ENCODE measurements at places on chromosomes 16 and 17.

- no peak for DNase-seq
Measured at GRCh38 chr16:4523686-4524085, 14.9 kb downstream of the CDIP1 start.

- DNase-seq, result no peak
Measured at GRCh38 chr16:72910381-72910780, 137.5 kb downstream of the ZFHX3 start.

- DNase-seq, result no peak
Measured at GRCh38 chr16:7509963-7510601, 177.4 kb downstream of the RBFOX1 start.

GRCh38 chr17:65743308-65743655 is 181.8 kb upstream of the AXIN2 start:
- no peak for DNase-seq

DNA sequence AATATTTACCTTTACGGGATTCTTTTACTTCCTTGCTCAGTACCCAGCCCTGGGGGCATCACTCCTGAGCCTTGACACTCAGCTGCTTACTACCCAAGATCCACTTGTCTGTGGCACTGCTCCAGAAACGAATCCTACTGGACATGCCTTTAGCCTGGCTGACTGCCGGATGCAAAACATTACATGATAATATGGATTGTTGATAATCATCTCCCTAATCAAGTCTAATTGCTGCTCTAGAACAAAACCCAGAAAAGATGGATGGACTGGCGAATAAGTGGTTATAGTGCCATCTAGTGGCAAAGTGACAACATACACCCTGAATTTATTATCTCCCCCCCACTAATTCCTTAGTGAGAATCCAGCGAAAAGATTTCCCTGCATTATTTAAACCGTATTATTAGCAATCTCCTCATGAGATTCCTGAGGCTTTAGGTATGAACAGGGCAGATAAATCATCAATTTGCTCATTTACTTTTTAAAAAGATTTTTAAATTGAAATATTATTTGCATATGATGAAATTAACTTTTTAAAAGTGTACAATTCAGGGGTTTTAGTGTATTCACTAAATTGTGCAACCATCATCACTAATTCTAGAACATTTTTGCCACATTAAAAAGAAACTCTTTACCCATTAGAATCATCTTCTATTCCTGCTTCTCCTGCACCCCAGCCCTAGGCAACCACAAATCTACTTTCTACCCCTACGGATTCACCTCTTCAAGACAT is 61.6 kb downstream of the RGS9 start:
- no peak for DNase-seq

- no peak for DNase-seq
Measured at GRCh38 chr17:64535357-64535756, 28.6 kb downstream of the CEP95 start.

DNA sequence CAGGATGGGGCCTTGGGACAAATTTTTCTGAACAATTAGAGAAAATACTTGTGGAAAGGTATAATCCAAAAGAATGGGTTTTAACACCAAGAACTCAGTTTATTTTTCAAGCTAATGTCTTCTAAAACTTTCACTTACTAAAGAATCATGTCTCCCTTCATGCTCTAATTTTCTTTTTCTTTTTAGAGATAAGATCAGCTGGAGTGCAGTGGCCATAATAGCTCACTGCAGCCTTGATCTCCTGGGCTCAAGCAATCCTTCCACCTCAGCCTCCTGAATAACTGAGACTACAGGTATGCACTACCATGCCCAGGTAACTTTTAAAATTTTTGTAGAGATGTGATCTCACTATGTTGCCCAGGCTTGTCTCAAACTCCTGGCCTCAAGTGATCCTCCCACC is 5.5 kb downstream of the OR4D1 start:
- no peak for DNase-seq

DNA sequence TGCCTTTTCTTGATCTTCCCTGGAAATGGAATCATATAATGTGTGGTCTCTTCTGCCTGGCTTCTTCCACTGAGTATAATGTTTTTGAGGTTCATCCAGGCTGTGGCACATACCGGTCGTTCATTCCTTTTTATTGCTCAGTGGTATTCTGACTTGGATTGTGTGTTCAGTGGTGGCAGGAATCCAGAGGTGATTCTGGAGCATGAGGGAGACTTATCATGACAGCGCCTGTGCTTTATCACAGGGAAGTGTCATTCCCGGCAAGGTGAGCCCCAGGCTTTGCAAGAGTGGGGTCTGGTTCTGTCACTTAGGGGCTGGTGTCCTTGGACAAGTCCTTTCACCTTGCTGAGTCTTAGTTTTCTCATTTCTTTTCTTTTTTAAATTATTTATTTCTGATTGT is 53.0 kb downstream of the IRX3 start:
- no peak for DNase-seq

- no peak for DNase-seq
Measured at GRCh38 chr16:77158293-77158692, 32.7 kb upstream of the MON1B start.

DNA sequence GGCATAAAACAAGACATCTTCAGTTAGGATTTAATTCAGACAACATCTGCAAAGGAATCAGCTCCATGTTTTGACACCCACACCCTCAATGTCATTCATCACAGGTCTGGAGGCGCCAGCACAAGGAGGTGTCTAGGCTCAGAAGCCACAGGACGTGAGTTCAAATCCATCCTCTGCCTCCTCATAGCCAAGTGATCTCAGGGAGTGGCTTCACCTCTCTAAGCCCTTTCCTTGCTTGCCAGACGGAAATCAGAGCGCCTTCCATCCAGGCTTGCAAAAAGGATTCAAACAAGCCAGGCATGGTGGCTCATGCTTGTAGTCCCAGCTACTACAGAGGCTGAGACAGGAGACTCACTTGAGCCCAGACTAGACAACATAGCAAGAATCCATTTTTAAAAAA is 84.6 kb downstream of the GSG1L start:
- DNase-seq, result no peak

- DNase-seq, result no peak
Measured at GRCh38 chr16:86986136-86986535, 331.1 kb downstream of the C16orf95 start.

DNA sequence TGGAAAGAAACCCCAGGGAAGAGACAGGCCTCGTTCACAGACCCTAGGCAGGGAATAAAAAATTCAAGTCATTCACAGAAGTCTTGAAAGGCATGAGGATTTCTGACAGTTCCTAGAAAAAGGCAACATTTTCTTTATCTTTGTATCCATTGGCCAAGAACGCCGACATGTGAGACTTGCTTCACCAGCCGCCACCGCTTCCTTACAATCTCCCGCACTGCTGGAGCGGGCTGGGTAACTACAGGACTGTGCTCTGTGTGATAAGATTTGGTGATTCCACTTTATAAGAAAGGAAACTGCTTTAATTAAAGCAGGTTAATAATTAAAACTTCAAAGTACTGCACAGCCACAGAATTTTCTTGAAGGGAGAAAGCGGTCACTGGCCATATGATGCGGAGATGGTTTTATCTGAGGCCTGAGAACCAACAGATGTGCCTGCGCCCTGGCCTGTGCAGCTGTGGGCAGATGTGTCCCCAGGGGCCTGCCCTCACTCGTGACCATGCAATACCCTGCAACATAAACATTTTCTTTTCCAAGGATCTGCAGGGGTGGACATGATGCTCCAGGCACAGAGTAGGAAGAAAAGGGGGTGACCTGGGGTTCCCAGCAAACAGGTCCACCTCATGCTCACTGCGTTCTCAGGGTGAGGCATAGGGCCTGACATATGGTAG is 13.0 kb upstream of the LGALS3BP start:
- no peak for DNase-seq

DNA sequence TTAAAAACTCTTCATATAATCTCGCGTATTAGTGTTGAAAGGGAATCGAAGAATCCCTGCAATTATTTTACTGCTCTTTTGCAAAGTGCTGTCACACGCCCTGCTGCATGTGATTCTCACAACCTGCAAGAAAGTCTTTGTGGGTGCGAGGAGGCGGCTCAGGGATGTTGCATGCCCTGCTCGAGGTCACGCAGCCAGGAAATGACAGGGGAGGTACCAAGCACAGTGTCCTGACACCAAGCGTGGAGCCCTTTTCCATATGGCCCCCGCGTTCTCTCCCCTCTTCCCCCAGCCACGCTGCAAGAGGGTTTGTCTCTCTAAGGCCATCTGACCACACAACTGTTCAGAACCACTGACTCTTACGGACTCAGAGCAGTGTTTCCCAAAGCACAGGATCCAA is 37.6 kb downstream of the OR3A1 start:
- DNase-seq, result no peak

DNA sequence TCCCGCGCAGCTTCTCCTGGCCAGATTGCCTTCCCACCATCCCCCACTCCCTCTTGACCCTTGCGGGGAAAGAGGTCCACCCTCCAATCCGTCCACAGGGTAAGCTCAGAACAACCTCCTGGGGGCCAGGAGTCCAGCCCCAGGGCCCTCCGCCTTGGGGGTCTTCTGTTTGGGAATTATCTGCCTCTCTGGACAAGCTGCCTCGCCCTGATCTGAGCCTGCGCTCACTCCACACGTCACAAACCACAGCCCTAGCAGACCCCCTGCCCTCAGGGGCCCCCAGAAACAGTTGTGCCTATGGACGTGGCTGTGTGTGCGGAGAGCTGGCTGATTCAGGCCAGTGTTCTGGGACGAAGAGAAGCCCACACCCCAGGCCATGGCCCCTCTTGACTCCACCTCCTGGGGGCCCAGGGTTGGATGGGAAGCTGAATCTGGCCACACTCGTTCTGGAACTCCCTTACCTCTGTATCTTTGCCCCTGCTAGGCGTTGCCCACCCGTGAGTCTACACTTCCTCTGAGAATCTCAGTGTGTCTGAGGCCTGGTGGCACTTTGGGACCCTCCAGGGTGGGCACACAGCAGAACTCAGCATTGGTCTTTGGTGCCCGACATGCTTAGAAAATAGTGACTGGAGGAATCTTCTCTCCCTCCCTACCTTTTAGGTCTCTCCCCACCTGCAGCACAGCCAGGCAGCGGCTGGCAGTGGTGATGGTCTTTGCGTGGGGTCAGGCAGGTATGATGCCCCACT is 119.9 kb upstream of the SMURF2 start:
- DNase-seq, result no peak

GRCh38 chr16:65889533-65889966 is 476.9 kb upstream of the CDH5 start:
- no peak for DNase-seq

GRCh38 chr17:82898976-82899514 is 59.2 kb upstream of the ZNF750 start:
- DNase-seq, result no peak

DNA sequence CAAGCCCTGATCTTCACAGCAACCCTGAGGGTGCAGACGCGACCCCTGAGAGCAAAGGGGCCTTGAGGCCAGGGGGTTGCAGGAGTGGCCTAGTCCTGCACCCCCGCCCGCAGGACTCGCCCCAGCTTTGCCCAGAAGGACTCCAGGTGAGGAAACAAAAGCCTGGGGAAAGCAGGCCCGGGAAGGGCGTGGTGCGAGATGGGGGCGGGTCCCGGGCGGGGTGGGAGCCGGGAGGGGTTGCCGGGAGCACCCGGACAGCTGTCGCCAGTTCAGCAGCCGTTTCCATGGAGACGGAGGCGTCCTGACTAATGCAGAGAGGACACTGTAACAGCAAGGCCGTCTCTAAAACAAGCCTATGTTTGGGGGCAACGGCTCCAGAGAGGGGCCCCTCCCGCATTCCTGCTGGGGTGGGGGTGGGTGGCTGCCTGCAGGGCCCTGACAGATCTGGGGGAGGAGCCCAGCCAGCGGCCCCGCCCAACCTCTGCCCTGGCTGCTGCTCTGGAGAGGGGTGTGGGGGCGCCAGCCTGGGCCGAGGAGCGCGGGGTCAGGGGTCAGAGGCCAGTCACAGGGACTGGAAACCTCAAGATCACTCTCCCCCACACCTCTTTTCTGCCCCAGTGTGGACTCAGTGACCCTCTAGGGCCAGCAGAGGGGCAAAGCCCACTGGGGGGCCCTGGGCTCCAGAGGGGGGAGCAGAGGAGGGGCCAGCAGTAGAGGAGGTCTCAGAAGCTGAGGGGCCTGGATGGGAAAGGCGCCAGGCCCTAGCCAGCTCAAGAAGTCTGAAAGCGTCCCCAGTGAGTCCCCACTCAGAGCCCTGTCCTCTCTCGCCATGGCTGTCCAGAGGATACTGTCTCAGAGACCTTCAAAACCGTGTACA is 3.1 kb upstream of the TPPP3 start:
- no peak for DNase-seq

DNA sequence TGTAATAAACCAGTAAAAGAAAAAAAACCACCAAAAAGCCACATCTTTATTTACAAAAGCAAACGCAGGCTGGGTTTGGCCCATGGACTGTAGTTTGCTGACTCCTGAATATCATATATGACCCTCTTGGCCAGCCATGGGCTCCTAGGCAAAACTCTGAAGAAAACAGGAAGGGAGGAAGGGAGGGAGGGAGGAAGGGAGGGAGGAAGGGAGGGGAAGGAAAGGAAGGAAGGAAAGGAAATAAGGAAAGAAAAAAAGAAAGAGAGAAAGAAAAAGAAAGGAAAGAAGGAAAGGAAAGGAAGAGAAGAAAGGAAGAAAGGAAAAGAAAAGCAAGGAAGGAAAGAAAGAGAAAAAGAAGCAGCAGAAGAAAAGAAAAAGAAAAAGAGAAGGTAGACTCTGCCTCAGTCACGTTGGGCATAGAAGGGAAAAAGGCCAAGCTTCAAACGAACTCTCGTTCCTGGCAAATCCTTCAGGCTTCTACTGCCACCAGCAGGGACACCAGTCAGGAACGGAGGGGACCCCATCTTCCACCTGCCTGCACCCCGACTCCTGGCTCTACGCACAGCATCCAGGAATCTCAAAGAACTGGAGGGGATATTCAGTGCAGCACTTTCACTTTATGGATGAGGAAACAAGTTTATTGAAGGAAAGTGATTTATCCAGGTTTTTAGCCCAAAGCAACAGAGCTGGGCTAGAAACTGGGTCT is 22.1 kb downstream of the CDC42EP4 start:
- DNase-seq, result no peak

DNA sequence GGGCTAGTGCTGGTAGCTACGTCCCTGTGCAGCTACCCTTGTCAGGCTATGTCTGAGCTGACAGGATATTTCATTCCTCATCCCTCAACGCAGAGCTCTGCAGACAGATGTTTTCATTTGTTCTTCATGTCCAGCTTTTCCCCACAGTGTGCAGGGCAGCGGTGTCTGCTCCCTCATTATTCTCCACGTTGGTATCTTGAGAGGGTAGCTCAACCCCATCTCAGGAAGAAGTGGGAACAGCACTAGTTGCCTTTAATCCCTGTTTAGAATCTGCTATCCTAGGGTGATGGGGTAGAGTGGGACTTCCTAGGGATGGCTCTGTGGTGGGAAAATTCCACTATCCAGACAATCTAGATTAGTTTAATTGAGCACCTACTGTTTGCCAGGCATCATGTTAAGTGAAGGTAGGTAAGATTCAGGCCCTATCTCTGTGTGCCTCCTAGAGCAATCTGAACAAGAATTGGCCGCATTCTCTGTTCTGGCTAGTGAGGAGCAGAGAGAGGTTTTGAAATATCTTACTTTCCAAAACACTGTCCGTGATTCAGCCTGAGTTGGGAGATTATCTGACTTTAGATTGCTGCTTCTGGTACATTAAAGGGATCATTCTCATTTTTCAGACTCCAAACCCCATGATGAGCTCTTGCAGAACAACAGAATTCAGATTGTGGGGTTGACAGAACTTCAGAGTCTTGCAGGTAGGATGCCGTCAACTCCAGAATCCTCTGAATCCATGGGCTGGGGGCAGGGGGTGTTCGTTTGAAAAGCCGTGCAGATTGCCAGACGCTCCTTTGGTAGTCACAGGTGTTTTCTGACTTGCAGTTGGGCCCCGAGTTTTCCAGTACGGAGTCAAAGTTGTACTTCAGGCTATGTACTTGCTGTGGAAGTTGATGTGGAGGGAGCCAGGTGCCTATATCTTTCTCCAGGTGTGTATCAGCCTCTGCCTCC is 963 bp downstream of the ALG1 start:
- DNase-seq, result no peak

GRCh38 chr17:74270333-74270732 is 3.7 kb upstream of the DNAI2 start:
- DNase-seq, result no peak

Measured in activated CD4-positive, alpha-beta T cell treated with anti-CD3 and anti-CD28 coated beads, Interleukin-2, amount 50 U/mL, for 24 hours (primary cell).